Stimulated activated CD4-positive, alpha-beta T cell treated with anti-CD3 and anti-CD28 coated beads, Interleukin-4, amount 100 ng/mL, for 48 hours (primary cell): ENCODE measurements at places on chromosomes 7 and 10.

GRCh38 chr7:132622081-132622480, 45.8 kb upstream of the PLXNA4 start:
- DNase-seq = no peak

GRCh38 chr10:90032519-90032918, 331.1 kb downstream of the KIF20B start:
- DNase-seq = no peak

DNA sequence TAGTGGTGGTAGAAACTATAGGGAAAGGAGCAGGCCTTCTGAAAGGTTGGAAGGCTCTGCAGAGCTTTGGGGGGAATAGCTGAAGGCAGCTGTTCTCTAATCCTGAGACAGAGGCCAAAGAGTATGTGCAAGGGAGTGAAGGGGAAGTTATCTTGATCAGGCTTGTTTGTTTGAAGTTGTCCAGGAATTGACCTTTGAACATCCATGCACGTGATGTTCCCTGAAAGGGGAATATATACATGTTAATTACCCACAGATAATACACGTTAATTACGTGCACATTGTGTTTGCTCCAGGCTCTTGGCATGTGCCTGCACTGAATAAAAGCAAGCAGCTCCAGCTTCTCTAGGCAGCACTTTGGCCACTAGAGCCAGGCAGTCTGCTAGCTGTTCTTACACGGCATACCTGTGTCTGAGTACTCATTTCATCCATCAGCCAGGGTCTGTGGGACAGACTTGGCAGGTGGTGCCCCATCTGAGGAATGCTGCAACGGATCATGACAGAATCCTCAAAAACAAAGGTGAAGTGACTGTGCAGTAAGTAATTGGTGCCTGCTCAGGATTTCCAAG, 18.0 kb upstream of the STARD3NL start:
- DNase-seq = no peak

- no peak for DNase-seq
Observed at GRCh38 chr7:109529712-109530111, 960.0 kb downstream of the DNAJB9 start.

DNA sequence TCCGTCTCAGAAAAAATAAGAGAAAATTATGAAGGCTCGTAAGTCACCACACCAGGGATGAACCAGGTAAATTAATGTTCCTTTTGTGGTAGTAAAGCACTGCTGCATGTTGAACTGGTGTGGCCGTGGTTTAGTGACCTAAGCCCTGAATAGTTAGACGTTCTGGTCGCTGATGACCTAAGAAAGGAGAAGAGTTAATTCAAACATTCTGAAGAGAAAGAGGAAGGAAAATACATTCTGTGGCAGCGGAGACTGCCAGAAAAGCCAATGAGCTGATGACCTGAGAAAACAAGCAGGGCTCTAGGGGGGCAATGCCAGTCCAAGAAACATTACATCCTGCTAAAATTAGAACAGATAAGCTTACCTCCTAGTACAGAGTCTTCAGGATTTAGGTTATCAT, 17.5 kb downstream of the DNAJC9 start:
- DNase-seq = no peak

DNA sequence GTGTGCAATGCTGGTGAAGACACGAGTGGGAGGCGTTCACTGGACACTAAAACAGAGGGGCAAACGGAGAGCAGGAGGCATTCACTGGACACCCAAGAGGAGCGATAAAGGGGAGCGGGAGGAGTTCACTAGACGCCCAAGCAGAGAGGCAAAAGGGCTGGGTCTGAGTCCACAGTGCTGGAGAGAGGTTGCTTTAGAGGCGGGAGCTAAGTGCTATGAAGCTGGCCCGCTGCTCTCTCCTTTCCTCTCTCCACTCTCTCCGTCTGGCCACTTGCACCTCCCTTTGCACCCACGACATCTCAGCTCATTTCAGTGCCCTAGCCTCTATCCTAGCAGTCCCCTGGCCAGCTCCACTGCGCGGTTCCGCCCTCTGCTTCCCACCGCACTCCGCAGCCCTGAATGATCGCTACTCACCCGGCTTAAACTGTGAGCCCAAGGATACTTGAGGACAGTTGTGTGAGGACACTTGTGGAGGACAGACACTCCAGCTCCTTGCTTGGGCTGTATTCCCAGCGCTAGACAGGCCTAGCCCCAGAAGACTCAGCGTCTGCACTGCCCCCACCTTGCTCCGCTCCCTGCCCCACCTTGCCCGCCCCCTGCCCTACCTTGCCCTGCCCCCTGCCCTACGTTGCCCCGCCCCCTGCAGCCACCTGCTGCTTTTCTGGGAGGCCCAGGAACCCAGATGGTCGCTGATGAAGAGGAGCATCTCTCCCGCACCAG, 78.8 kb upstream of the CPXM2 start:
- DNase-seq = no peak

DNA sequence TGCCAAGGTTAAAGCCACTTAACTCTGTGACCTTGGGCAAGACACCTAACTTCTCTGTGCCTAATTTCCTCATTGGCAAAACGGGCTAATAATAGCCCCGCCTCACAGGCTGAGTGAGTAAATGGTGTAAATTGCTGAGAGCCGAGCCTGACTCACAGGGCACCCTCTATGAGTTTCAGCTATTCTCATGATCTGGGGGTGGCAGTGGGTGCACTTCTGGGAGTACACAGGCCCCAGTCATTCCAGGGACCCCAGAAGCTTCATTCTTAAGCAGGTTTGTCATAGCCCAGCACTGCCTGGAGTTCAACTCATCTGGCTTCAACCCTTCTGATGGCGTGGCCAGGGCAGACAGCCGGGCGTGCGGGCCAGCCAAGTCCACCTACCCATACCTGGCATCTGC, 137.2 kb downstream of the GRID1 start:
- DNase-seq = no peak

DNA sequence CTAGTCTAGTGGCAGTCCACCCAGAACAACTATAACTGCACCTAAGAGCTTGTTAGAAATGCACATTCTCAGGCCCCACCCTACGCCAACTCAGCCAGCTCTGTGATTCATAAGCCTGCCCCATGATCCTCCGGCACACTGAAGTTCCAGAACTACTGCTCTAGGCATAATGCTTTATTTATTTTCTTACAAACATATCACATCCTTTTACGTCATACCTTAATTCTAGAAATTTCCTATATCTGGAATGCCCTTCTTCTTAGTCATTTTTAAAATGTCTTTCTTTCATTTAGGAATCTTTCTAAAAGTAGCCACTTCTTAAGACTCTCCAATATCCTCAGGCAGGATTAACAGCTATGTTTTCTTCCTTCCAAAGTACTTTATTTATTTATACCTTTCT, 480.1 kb downstream of the INHBA start:
- no peak for DNase-seq

DNA sequence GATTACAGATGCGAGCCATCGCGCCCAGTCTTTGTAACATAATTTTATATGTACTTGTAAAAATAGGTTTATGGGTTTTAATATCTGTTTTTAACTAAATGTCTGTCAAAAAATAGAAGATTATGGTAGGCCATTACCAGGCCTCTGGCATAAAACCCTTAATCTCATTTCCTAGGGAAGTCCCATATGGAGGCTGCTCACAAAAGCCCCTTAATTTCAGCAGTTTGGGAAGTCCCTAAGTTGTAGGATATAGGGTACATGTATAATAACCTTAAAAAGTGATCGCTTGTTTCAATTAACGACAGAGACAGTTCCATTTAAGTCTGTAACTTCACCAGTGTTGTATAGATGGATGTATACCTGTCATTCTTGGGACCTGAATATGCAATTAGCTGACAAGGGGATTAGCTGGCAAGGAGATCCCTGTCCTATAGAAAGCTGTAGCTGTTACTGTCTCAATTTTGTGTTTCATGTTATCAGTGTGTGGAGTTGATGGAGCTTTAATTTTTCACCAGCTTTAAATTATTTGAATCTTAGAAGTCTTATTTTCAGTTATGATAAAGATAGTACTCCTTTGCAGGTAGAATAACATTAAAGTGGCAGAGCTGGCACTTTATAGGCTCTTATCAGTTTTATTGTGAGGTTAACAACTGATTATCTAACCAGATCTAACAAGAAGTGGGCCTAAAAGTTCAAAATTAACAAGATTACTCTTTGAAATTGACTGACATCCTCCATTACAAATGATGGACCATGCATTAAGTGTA, 10.5 kb downstream of the TRIM24 start:
- DNase-seq = no peak

GRCh38 chr7:151426904-151427704, 12.8 kb downstream of the CRYGN start:
- DNase-seq = no peak

- DNase-seq = no peak
Observed at GRCh38 chr7:45921699-45922519, 837 bp upstream of the IGFBP3 start.

- no peak for DNase-seq
Observed at GRCh38 chr10:11677480-11677879, 64.7 kb upstream of the ECHDC3 start.

- DNase-seq = no peak
Observed at GRCh38 chr10:98694014-98694413, 247.3 kb upstream of the HPS1 start.

GRCh38 chr7:78794101-78794500, 659.4 kb downstream of the MAGI2 start:
- DNase-seq = no peak

DNA sequence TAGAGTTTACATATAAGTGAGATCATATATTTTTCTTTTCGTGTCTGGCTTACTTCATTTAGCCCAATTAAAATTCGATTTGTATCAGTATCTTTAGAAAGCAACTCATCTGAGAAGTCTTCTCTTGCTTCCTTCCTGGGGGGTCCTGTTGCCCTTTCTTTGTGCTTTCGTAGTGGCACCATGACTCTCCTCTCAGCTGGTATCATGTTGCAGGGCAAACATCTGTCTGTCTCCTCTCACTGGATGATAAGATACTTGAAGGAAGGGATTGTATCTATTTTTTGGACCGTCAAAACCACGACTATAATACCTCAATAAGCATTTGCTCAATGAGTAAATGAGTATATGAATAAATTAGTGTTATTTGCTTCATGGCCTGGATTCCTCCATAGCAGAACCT, 382.5 kb upstream of the SORCS1 start:
- no peak for DNase-seq

- DNase-seq = no peak
Observed at GRCh38 chr7:158025686-158026600, 561.7 kb downstream of the PTPRN2 start.

DNA sequence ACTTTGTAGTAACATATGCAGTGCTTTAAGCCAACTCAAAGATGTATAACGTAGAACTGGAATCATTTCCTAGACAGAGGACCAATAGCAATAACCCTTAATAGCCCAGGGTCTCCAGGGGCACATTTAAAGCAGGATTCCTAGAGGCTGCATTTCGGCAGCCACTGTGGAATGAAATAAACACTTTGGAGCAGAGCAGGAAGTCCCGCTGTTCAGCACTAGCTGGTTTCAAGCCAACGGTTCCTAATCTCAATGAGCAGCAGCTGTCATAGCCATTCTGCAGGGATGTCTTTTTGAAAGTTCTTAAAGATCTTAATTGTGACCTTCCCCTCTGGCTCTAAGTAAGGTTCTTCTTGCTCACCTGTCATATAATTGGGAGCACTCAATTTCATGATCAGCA, 18.4 kb upstream of the MACROH2A2 start:
- DNase-seq = no peak

GRCh38 chr10:119597405-119598186, 832 bp upstream of the TIAL1 start:
- no peak for DNase-seq

- no peak for DNase-seq
Observed at GRCh38 chr10:78464118-78464855, 430.6 kb downstream of the RPS24 start.

DNA sequence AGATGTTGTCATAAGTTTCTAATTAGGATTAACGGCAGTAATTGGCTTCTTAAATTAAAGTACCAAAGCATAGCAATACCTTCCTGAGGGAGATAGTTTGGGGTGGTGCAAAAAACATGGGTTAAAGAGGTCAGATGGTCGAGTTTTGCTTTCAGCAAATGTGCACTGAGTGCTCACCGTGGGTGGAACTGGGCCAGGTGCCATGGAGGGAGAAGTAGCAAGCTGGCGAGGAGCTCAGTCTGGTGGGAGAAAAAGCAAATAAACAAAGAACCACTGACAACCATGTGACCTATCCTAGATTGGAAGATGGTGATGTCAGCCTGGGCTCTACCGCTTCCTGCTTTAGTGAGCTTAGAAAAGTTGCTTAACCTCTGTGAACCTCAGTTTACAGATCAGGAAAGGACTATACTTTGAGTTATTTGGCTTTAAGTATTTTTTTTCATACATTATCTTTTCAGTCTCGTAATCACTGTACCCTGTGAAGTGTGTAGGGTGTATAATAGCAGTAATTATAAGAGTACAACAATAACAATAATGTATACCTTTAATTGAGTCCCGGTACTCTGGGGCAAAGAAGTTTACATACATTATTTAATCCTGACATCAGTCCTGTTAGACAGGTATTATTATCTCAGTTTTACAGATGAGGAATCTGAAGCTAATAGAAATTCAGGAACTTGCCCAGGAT, 69.0 kb upstream of the PDCD4 start:
- peak; percentile 14 for DNase-seq

- DNase-seq = no peak
Observed at GRCh38 chr10:15253951-15254807, 85.7 kb upstream of the NMT2 start.

GRCh38 chr10:49228677-49229076, 40.5 kb upstream of the TMEM273 start:
- no peak for DNase-seq

GRCh38 chr7:262251-262572, 27.8 kb upstream of the FOXL3 start:
- no peak for DNase-seq

- DNase-seq = no peak
Observed at GRCh38 chr7:122013065-122013464, 131.0 kb downstream of the AASS start.

DNA sequence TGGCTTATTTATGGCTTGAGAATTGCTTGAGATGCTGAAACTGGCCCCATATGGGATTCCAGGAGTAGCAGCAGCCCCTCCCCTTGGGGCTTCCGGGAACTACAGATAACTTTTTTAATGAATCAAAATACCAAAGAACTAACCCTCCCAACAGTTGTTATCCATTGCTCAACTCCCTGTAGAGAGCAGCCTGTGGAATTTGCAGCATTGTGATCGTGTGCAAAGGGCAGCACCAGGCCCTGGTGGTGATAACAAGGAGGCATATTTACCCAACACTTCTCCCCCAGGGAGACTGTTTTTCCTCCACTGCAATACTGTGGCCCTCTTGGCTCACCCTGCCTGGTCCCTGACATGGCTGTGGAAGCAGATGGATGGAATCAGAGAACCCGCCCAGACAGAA, 196.2 kb downstream of the PLXNA4 start:
- DNase-seq = no peak

- no peak for DNase-seq
Observed at GRCh38 chr7:108614896-108615295, 45.2 kb downstream of the DNAJB9 start.

DNA sequence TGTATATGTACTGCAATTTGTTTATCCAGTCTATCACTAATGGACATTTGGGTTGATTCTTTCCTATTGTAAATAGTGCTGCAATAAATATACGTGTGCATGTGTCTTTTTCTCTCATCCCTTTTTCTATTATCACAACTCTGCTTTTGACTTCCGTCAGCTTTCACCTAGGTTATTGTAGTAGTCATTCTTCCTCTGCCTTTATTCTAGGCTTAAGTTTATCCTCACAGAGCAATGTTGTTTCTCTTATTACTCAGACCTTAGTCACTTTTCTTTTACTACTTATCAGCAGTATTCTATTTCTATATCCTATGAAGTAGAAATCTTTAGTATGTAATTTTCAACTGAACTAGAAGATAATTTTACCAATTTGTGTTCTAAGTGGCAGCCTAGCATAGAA, 175.3 kb upstream of the SEMA3E start:
- DNase-seq = no peak

- no peak for DNase-seq
Observed at GRCh38 chr10:75302029-75302428, 66.3 kb upstream of the COMTD1 start.
